Hematopoietic multipotent progenitor cell treated with erythropoietin and hydrocortisone succinate and interleukin-3 and kit ligand, for 17 days (in vitro differentiated cells): ENCODE measurements at places on chromosomes 1 and 21.

- DNase-seq, result no peak
Measured at GRCh38 chr1:30680429-30680828, 43.0 kb downstream of the MATN1 start.

DNA sequence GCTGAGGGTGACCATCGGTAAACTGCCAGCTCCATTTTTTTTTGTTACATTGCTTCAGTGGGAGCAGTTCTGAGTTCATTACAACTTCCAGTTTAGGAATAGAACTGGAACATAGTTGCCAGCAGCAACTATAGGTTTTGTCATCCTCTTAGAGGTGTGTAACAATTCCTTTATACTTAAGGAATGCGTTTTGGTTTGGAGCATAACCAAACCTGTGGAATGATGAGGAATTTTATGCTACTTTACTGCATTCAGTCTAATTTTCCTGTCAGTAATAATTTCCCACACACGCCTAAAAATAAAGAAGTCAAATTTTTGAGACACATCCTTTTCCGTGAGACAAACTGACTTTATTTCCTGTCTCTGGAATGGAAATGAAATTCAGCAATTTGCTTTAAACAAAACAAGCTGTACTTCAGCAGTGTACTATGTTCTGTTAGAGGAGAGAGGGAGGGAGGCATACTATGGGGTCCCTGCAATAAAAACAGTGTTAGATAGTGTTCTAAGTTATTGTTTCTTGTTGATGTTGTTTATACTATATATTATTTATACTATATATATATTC, 4.8 kb upstream of the AMPD1 start:
- DNase-seq, result no peak

GRCh38 chr1:110151175-110151669, 928 bp downstream of the SLC6A17 start:
- no peak for DNase-seq

GRCh38 chr1:197911857-197912696, 5.1 kb upstream of the LHX9 start:
- DNase-seq, result no peak

- DNase-seq, result no peak
Measured at GRCh38 chr1:18901952-18902522, 318 bp downstream of the ALDH4A1 start.
